ENCODE measurements at places on chromosomes 5 and 9. TPM values are rescaled to one million over a fixed set of nuclear protein-coding genes. Genes with fewer than 3 reads are reported as not detected.

Gene TNFAIP8
- 12.7 TPM for polyA plus RNA-seq

Gene UBE2QL1
- polyA plus RNA-seq = 0.88 TPM

Gene CCNJL
- 5.9 TPM for polyA plus RNA-seq

Gene MCC
- 12.1 TPM for polyA plus RNA-seq

Gene GPX3
- polyA plus RNA-seq = 39.7 TPM

Gene SLC46A2
- polyA plus RNA-seq = not detected

Data from muscle of leg (tissue), 16 donors.